ENCODE measurements at places on chromosomes 6 and 20.
A peak's percentile ranks its signal among the peaks of the same experiment; 100 is the strongest.

- no peak for DNase-seq
Measured at GRCh38 chr6:85081102-85081501, 316.7 kb upstream of the TBX18 start.

GRCh38 chr6:108587258-108588059, 26.7 kb downstream of the FOXO3 start:
- DNase-seq = no peak

- DNase-seq = no peak
Measured at GRCh38 chr6:158500016-158500735, 59.7 kb upstream of the TMEM181 start.

GRCh38 chr6:74749211-74750147, 456.4 kb downstream of the COL12A1 start:
- no peak for DNase-seq

GRCh38 chr6:136174510-136174909, 75.6 kb downstream of the MTFR2 start:
- no peak for DNase-seq

- DNase-seq = no peak
Measured at GRCh38 chr20:2978519-2978918, 64.9 kb upstream of the GNRH2 start.

GRCh38 chr6:96089173-96089572, 73.4 kb downstream of the FUT9 start:
- no peak for DNase-seq

DNA sequence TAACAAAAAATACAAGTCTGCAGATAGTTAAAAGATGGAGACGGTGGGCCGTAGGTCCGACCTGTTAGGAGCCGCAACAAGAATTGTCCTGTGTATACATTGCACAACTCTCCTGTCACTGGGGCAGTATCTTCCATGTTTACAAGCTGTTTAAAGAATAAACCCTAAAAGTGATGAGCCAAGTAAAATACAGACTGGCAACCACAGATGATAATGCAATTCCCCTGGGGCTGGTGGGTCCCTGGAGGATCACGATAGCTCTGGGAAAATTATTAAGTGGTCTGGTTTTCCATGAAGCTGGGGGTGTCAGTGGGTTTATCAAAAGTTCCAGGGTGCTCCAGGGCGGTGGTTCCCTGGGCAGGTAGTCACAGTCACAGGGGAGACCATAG, 8.1 kb upstream of the FAM50B start:
- no peak for DNase-seq

- no peak for DNase-seq
Measured at GRCh38 chr6:116127771-116128493, 2.0 kb upstream of the COL10A1 start.

GRCh38 chr20:645318-646106, 7.5 kb downstream of the SRXN1 start:
- peak; percentile 20 for DNase-seq

- DNase-seq = no peak
Measured at GRCh38 chr20:48448666-48449600, 378.9 kb downstream of the PREX1 start.

DNA sequence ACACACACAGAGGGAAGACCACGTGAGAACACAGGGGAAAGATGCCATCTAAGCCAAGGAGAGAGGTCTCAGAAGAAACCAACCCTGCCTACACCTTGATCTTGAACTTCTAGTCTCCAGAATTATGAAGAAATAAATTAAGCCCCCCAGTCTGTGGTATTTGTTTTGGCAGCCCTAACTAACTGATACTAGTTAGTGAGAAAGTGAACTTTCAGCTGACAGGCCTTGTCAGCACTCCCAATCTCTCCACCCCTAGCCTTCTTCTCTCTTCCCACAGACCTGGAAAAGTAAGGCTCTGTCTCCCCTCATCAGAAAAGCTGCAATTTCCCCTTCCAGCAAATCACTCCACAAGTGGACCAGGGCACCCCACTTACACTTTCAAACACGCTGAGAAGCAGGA, 108.6 kb upstream of the CDYL start:
- no peak for DNase-seq

GRCh38 chr6:79005497-79005896, 72.6 kb downstream of the PHIP start:
- DNase-seq = no peak

- peak; percentile 37 for DNase-seq
Measured at GRCh38 chr20:32973077-32973717, 31.0 kb downstream of the SUN5 start.

- DNase-seq = no peak
Measured at GRCh38 chr6:69719602-69720193, 77.1 kb downstream of the LMBRD1 start.

DNA sequence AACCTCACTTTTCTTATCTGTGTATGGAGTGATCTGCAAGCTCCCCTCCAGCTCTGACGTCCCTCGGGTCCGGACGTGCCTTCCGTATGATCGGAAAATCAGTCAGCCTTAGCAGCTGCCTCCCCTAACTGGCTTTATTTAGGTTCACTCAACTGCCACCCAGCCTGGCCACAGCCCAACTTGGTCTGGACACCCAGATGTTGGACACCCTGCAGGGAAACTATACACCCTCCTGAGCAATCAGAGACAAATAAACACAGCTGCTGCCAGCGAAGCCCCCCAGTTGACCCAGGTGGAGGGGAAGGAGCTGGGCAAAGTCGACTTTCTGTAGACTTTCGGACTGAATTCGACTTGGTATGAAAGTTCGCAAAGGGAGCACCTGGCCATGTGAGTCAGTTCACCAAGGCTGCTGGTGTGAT, 28.9 kb downstream of the TBC1D7 start:
- DNase-seq = no peak

GRCh38 chr6:92608751-92609150, 810.6 kb downstream of the EPHA7 start:
- no peak for DNase-seq

GRCh38 chr20:43721097-43721428, 5.7 kb downstream of the GTSF1L start:
- no peak for DNase-seq

DNA sequence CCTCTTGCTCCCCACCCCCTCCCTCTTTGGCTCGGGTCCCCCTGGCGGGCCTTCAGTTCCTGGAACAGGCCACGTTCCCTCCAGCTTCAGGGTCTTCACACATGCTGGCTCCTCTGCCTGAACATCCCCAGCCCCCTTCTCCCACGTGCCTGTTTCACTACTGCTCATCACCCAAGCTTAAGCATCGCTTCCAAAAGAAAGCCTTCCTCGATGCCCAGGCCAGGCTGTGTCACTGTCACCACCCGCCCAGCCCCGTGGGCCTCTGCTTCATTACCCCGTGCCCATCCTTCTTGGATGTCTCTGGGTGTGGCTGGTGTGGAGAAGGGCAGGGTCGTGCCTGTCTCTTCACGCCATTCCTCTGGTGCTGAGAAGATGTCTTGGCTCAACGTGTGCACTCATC, 2.8 kb downstream of the DLGAP4 start:
- no peak for DNase-seq

- DNase-seq = no peak
Measured at GRCh38 chr6:116251568-116252384, 2.1 kb downstream of the TSPYL4 start.

- DNase-seq = no peak
Measured at GRCh38 chr20:51156041-51156982, 133.4 kb upstream of the KCNG1 start.

GRCh38 chr6:776528-776931, 83.6 kb upstream of the EXOC2 start:
- no peak for DNase-seq

- DNase-seq = no peak
Measured at GRCh38 chr6:168989421-168989820, 264.2 kb downstream of the THBS2 start.

- no peak for DNase-seq
Measured at GRCh38 chr6:168417679-168418557, 23.1 kb upstream of the SMOC2 start.

- no peak for DNase-seq
Measured at GRCh38 chr6:54255886-54256285, 52.4 kb upstream of the TINAG start.

GRCh38 chr6:11711003-11711983, 67.3 kb downstream of the ADTRP start:
- peak; percentile 30 for DNase-seq

DNA sequence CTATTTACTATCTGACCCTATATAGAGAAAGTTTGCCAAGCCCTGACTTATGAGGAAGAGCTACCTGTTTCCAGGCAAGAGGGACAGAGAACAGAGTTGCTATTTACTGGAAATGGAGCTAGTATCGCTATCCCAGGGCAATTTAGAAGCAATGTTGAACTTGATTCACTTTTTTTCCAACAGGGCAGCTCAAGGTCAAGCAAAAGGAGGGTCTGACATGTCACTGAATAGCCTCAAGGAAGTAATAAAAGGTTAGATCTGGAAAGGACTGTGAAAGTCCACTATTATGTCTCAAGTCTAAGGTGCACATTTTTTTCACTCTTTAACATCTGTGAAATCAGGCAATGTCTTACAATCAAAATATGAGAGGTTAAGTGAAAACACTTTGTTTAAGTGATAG, 84.4 kb downstream of the CLIC5 start:
- DNase-seq = no peak

DNA sequence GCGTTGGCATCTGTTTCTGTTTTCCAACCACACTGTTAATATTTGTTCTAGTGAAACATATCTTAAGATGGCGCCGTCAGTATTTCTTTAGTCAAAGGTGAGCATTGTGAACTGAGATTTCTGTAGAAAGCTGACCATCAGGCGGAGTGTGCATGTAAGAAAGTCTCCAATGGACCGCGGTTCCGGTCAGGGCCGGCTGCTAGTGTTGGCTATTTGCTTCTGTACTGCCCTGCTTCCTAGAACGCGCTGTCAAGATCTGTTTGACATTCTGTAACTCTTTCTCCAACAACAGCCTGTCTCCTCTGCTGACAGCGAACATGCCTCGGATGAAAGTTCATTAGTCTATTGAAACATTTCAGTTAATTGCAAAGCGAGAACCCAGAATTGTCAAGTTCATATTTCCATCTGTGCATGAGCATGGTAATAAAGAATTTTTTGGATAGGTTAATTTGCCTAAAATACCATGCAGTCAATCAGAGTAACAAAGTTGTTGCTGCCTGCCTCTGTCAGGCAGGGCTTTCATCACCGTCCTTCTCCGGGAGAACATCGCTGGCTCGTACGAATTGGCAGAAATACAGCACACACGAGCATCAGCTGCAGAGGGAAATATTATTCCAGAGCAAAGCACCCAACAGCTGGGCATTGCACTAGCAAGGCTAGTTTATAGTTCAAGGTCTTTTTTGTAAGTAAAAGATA, 369.1 kb downstream of the CDH4 start:
- DNase-seq = no peak

- no peak for DNase-seq
Measured at GRCh38 chr20:53767206-53767930, 173.7 kb upstream of the ZNF217 start.

DNA sequence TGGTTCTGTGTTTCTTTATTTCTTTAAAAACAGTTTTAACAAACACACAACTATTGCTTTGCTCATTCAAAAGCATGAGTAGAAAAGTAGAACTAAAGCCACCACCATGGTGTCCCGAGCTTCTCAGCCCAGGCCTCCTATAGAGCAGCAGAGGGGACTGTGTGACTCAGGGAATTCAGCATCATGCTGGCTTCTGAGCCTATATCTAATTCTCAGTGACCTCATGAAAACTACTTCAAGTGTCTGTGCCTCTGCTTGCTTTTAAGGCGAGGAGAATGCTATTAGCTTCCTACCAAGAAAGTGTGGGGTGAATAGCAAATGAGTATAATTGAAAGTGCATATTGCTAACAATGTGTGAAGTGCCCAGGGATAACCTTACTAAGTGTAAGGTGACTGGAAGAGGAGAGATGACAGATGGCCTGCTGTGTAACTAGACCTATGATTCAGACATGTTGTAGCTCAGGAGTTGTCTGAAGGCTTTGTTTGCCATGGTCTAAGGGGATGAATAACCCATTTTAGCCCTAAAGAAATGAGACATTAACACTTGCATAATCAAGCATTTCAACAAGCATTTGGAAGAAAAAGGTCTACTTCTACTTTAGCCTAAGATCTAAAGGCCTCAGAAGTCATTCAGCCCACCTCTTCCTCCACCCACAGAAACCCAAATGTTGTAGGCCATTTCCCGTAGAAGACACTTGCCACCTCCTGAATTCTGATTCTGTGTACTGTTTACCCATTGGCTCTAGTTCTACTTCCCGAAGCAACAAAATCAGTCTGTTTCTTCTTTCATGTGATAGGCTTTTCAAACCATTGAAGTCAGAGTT, 121.5 kb upstream of the ARG1 start:
- DNase-seq = no peak

GRCh38 chr20:34943808-34944567, 11.6 kb downstream of the GSS start:
- DNase-seq = no peak

- no peak for DNase-seq
Measured at GRCh38 chr20:11497545-11497944, 420.1 kb upstream of the BTBD3 start.

GRCh38 chr6:74415056-74415455, 719.1 kb downstream of the CD109 start:
- no peak for DNase-seq

DNA sequence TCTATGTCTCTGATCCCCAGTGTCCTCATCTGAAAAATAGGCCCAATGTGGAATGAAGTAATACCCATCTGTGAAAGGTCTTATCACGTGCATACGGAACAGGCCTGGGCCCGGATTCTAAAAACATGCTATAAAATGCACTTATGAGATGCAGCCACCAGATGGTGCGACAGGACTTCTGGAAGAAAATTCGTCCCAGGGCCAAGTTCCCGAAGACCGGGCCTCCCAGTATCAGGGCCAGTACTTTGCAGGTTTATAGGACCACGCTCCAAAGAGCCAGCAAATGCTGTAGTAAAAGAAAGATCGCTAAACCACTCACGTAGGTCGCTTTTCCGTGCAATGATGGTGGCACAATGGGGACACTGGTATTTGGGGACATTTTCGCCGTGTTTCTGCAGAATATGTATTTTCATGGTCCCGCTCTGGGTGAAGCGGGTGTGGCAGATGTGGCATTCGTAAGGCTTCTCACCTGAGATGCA, 10.6 kb downstream of the CTCFL start:
- peak; percentile 22 for DNase-seq

GRCh38 chr6:25181923-25182322, 97.3 kb upstream of the CARMIL1 start:
- no peak for DNase-seq
